ENCODE measurements at places on chromosomes 3 and 15. TPM values are rescaled to one million over a fixed set of nuclear protein-coding genes. Genes with fewer than 3 reads are reported as not detected.
A peak's percentile ranks its signal among the peaks of the same experiment; 100 is the strongest.

DNA sequence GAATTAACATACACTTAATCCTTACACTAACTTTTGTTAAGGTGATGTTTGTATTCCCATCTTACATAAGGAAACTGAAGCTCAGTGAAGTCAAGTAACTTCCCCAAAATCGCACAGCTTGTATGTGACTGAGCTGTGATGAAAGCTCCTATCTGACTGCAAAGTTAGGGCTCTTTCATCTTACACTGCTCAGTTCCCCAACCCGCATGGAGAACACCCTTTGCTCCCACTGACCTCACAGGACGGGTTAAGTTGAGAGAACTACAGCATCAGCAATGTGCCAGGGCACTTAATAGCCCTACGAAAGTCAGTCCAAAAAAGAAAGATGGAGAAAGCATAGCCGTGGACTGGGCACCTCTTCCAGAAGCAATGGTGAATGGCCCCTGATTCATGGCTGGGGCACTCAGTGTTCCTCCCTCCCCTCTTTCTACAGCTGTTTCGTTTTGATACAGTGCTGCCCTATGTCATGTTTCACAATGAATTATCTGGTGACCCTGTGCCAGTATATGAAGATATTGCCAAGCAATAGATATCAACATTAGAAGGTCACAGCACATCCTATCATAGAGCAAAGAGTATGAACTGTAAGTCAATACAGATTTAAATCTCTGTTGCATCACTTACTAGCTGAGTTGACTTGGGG lies 38.0 kb downstream of the CADPS start:
- DNase-seq = no peak

Gene CLN6
- total RNA-seq = 25.7 TPM

- no peak for DNase-seq
These were observed 37.4 kb downstream of the TM2D3 start for GRCh38 chr15:101614761-101615160.

GRCh38 chr15:44596511-44597010 lies 59.6 kb downstream of the EIF3J start:
- no peak for DNase-seq

Gene BLOC1S6
- total RNA-seq = 30.9 TPM

Gene OXTR
- 6.0 TPM for total RNA-seq

Gene HGD
- 211 TPM for total RNA-seq

DNA sequence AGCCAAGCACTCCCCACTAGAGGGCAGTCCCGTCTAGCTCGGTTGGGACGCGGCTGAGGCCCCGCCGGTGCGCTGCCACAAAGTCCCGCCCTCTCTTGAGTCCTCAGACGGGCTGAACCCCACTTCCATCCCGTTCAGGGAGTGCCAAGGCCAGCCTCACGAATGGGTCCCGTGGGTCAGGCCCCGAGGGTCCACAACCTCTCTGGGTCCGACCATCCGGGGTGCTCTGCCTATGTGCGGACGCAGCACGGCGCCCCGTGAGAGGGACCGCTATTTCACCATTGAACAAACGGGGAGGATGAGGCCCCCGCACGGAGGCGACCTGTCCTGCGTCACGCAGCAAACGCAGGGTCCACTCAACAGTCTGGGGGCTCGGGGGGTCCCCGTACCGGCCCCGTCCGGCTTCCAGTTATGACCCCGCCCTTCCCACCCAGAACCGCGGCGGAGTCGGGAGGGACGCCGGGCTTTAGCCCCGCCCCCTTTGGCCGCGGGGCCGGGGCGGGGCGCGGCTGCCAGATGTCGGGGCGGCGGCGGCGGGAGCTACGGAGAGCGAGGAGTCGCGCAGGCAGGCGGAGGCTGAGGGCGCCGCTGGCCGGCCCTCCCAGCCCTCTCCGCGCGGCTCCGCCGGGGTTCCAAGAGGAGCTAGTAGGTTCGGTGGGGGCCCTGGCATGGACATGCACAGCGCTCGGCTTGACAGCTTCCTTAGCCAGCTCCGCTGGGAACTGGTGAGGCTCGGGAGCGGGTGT lies at the start of gene INKA1:
INKA1 (plus strand) TSS at position 543 of the 746 bp plus-strand sequence; CDS start at position 675, 132 bp downstream.
- peak; percentile 90 for DNase-seq

DNA sequence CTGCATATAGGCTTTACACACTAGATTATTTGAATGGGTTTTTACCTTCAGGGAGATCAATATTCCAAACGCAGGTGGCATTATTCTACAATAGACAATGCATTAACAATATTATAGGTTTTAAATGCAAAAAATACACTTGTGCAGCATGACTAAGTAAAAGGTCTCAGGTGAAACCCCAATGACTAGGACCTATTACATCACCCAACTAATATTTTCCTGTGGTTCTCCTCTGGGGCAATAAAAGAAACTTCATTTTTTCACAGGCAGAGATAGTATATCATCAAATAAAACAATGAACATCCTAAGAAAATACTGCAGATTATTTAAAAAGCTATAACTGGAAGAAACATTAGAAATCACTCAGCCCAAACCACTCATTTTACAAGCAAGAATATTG lies 375.3 kb downstream of the ROBO1 start:
- DNase-seq = no peak

DNA sequence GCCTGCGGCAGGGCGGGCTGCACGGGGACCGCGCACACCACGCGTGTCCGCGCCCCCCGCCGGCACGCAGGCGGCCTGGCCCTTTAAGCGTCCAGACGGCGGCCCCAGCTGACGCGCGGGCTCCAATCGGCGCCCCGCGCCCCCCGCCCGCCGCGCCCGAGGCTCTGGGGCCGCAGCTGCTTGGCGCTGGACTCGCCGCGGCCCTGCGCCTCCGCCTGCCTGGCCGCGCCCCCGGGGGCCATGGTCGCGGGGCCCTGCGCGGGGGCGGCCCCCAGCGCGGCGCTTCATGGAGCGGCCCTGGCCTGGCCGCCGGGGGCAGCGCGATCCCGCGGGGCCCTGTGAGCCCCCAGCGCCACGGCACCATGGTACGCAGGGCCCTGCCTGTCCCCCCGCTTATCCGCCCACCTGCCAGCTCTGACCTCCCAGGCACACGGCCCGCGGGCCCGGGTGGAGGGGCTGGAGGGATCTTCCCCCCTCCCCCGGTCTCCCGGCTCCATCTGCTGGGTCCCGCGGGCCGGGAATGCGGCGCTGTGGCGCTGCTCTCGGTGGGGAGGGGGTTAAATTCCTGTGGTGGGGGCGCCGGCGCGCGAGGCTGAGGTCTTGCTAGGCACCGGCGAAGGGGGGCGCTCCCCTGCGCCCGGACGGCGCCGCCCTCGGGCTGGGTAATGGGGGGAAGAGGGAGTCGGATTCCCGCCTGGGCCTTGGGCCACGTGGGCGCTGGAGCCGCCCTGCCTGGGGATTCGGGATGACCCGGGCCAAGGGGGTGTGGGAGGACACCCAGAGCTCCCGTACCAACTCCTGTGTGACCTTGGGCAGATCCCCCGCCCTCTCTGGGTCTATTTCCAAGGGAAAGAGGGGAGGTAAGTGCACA lies 1.1 kb downstream of the ZBTB47 start:
- no peak for DNase-seq

DNA sequence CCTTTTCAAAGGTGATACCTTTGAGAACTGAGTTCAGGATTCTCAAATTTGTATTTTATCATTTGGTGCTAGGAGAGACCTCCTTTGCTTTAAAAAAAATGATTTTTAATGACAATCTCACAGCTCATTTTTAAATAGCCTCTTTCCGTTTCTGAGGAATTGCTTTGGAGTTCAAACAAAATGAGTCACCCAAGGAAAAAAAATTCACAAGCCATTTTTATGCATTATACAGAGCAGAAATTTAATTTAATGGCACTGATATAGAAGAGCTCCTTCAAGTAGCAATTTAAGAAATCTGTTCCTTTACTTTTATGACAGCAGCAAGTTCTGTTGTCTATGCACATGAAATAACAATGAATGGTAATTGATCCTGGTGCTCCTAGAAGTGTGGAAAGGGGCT lies 337.9 kb upstream of the KCNMB2 start:
- no peak for DNase-seq

- peak; percentile 53 for DNase-seq
These were observed 435.5 kb upstream of the TGFBR2 start for GRCh38 chr3:30170681-30171438.

DNA sequence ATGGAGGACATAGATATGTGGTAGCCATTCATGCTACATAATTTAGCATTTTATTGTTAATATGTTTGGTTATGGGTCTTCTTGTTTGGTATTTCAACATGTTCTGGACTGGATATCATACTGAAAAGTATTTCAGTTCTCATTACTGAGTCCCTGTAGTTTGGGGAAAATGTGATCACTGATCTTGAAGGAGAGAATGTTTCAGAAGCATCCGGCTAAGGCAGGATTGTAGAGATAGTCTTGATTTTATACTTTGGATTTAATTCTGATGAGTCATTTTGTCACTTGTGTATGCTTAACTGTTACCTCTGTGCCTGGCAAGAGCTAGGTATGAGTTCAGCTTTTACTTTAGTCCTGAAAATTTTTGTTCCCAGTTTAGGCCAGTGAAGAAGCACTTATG lies 7.1 kb downstream of the CHD2 start:
- no peak for DNase-seq

Data from mucosa of gallbladder (tissue), 1 donor.